Amniotic stem cell (primary cell): ENCODE measurements at places on chromosomes 6 and 20.

DNA sequence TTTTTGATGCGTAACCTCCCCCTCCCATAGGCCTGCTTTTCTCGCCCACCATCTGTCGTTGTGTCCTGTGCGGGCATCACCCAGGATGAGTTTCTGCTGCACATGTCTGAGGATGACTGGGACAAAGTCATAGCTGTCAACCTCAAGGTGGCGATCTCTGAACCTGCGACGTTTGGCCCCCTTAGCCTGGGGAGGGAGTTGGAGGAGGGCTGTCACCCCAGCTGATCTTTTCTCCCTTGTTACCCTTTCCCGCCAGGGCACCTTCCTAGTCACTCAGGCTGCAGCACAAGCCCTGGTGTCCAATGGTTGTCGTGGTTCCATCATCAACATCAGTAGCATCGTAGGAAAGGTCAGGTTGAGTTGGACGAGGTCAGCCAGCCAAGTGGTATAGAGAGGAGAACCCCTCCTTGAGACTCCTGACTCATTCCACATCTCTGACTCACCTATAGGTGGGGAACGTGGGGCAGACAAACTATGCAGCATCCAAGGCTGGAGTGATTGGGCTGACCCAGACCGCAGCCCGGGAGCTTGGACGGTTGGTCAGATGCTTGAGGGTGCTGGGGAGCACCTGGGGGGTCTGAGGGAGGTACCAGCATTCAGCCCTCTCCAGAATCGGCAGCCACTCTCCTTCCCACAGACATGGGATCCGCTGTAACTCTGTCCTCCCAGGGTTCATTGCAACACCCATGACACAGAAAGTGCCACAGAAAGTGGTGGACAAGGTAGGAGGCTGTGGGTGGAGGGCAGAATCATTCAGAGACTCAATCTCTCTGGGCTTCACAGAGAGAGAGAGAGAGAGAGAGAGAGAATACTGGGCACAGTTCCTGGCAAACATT is 954 bp downstream of the HSD17B8 start:
- DNase-seq = no peak

DNA sequence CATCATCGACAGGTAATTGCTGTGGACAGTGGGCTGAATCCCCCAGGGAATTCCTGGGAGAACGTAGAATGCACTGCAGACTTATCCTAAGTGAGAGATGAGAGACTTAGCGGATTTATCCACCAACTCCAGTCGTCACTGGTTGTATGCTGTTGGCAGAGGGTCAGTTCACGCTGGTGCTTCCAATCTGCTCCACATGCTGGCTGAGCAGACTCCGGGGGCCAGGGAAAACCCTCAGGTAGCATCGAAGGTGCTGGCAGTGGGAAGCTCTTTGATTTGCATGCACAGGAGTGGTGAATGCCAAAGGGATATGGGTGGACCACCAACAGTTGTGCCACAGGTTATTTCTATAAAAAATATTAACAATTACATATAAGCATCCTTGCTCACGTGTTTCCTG is 20.2 kb downstream of the TTLL9 start:
- DNase-seq = no peak

DNA sequence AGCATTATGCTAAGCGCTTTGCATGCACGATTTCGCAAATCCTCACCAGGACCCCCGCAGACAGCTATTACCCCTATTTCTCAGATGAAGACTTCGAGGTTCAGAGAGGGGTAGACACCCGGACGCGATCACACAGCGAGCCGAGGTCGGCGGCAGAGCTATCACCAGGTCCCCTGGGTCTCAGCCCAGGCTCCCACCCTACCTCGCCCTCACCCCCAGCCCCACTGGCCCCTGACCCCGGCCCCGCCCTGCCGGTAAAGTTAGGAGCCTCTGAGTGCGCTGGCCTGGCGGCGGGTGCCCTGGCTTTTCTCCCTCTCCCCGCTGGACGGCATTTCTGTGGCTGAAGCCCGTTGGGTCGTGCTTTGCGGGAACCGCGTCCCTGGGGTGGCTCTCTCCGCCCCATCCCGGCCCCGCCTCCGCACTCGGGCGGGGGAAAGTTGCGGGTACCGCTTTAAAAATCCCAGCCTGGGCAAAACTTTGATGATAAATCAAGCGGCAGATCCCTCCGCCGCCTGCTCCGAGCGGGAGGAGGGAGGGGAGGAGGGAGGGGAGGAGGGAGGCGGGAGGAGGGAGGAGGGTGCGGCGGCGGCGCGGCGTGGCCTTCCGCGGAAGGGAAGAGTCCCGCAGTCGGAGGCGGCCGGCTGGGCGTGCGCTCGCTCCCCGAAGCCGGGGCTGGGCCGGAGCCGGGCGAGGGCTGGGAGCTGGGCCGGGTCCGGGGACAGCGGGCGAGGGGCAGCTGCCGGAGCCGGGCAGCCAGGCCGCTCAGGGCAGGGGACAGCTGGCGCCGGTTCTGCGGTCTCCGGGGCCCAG is at the start of gene VSTM2L:
Gene VSTM2L (plus strand): TSS at position 624 of the 810 bp plus-strand sequence. CDS start 224 bp downstream, outside the sequence.
- no peak for DNase-seq

- no peak for DNase-seq
Observed at GRCh38 chr6:168376120-168376519, 56.5 kb upstream of the DACT2 start.

GRCh38 chr6:128161839-128162238 is 261.0 kb upstream of the THEMIS start:
- no peak for DNase-seq

- DNase-seq = no peak
Observed at GRCh38 chr6:142011775-142012174, 121.0 kb upstream of the GJE1 start.

DNA sequence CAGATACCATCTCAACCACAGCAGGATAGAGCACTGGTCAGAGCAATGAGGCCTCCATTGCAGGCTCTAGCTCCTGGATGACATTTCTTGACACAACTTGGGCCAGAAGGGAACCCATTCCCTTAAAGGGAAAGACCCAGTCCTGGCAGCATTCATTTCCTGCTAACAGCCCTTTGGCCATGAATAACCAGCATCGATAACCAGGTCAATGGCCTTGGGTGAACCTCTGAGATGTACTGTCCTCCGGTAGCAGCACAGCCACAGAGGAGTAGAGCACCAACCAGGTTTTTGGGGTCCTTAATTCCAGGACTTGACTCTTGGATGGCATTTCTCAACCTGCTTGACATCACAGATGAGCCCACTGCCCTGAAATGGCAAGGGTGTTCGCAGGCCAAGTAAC is 71.2 kb upstream of the FKBP1C start:
- DNase-seq = no peak
